ENCODE measurements at places on chromosomes 16 and 17. TPM values are rescaled to one million over a fixed set of nuclear protein-coding genes. Genes with fewer than 3 reads are reported as not detected.

GRCh38 chr17:36926701-36927100 lies 10.6 kb upstream of the LHX1 start:
- no peak for DNase-seq

Gene STH
- not detected for polyA plus RNA-seq

Gene NCOR1
- polyA plus RNA-seq = 110 TPM

Gene RFWD3
- polyA plus RNA-seq = 29.1 TPM

DNA sequence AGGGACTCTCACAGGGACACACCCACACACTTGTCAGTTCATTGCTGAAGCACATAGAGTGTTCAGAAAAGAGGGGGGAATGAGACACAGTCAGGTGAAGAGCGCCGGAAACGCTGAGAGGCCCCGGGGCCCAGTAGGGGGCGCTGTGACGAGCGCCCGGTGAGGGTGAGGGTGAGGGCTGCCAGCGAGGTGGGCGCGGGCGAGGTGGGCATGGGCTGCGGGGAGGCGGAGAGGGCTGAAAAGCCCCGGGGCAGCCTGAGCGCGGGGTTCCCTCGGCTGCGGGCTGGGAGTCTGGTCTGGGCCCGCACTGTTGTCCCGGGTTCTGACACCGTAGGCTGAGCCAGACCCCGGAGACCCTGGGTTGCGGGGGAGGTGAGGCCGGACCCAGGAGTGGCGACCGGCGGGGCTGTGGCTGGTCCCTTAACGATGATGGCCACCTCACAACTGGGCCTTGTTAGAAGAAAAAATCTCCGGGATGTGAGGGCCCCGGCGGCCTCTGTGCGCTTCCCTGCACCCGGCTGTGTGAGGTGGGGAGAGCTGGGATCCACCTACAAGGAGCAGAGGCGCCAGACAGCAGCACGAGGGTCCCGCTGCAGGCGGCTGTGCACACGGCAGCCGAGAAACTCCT lies 91.4 kb downstream of the C16orf78 start:
- no peak for DNase-seq

DNA sequence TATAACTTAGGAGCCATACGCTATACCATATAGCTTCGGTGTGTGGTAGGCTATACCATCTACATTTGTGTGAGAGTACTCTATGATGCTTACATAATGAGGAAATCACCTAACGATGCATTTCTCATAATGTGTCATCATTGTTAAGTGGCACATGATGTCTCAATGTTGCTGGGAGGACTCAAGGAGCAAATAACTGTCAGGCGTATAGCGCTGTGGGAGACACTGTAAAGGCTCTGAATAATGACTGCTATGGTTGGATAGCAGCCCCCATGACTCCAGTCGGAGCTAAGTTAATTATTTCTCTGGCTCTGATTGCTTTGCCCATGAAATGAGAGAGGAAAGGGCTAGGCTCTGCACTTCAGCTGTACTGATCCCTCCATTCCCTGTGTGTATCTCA lies 197.2 kb downstream of the RGS9 start:
- no peak for DNase-seq

DNA sequence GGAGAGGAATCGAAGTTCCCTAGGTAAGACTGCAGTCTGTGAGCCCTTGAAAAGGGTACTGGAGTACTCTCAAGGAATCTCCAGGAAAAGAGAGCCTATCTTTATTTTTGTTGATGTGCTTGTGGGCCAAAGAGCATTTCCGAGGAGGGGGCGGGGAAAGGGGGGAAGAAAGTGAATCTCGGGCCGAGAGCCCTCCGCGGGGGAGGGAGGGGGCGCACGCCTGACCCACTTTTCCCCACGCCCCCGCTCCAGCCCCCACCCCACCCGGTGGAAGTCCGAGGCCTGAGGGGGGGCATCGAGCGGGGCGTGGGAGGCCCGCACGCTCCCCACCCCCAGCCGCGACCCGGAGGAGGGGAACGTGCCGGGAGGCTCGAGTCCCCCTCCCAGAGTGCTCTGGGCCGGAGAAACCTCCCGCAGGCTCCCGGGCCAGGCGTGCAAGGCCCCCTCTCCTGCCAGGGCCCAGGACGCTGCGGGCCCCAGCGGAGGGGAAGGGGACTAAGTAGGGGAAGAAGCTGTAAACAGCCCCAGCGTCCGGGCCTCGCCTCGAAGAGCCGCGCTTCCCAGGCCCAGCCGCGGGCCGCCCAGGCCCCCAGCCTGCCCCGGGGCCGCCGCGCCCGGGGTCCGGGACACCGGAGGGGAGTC lies 444 bp downstream of the HELZ start:
- DNase-seq = no peak

DNA sequence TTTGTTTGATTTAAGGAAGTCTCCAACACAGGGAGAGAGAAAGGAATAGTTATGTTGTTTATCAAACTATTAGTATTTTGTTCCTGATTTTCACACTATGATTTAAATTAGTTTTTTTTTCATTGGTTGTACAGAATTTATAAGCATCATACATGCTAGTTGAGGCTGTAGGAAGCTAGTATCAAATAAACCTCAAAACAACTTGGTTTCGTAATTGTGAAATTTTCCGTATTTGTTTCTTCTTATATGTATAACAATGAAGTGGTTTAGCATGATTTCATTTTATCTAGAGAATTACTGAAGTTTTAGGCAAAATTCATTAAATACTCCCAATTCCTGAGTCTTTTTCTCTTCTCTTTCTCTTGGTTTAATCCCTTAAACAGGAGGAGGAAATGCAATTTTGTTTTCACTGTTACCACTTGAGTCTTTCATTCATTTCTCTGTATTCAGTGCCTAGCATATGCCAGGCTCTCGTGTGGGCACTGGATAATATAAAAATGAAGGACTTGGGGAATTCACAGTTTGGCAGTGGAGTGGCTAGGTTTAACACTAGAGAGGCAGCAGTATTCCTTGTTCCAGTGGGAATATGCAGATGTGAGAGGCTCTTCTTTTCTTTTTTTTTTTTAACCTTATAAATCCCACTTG lies 1.8 kb downstream of the CYLD start:
- no peak for DNase-seq

- DNase-seq = no peak
Measured at GRCh38 chr17:59230764-59231163, 10.5 kb downstream of the GDPD1 start.

Gene SRCAP
- polyA plus RNA-seq = 44.3 TPM

DNA sequence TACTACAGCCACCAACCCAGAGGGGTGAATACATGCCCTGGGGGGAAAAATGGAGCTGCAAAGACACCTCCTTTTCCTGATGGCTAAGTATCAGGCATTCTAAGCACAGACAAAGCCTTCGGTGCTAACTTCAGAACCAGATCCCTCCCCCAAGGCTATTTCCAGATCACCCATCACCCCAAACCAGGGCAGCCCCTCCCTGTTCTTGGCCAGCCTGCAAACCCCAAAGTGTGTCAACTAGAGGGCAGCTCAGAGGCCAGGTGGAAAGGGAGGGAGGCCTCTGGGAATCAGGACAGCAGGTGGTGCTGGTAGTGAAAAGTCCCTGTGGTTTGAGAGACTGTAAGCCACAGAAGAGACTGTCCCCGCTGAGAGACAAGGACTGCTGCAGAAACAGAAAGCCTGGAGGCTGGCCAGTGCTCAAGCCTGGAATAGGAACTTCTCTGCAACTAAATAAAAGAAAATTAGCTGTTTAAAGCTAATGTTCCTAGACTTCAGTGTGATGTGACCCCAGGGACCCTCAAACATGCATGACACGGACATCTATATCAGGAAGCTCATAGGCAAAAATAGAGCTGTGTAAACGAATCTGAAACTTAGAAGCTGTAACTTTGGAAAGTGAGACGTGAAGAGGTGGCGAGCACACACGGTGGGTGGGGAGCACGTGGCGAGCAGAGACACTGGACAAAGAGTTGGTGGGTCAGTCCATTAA lies 9.1 kb downstream of the TUBG1 start:
- no peak for DNase-seq

Measured in renal cortex interstitium (tissue), 15 donors.